Stimulated activated CD8-positive, alpha-beta memory T cell treated with anti-CD3 and anti-CD28 coated beads, Interleukin-7, amount 100 ng/mL, for 1 hour (primary cell): ENCODE measurements at places on chromosomes 2 and 18.

DNA sequence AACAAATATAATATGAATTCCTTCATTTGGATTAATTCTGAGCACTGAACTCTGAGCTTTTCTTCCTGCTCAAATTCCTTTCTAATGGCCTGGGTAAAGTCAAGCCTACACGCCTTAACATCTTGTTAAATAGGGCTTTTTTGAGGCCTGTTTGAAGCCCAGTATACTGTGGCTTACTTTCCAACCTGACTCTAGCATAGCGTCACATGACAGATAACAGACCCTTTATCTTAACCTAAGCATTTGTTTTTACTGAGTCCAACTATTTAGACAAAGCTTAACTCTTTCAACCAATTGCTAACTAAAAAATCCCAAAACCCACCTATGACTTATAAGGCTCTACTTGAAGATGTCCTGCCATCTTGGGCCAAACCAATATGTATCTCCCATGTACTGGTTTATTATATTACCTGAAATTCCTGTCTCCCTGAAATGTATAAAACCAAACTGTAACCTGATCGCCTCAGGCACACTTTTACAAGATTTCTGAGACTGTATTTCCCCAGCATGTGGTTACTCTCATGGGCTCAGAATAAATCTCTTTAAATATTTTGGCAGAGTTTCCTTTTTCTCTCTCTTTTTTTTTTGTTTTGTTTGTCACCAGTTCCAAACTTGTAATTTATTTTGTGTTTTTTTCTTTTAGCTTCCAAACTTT is 271.1 kb upstream of the VWC2L start:
- no peak for DNase-seq

- no peak for DNase-seq
Observed at GRCh38 chr2:108492364-108492763, 41.9 kb upstream of the LIMS1 start.

DNA sequence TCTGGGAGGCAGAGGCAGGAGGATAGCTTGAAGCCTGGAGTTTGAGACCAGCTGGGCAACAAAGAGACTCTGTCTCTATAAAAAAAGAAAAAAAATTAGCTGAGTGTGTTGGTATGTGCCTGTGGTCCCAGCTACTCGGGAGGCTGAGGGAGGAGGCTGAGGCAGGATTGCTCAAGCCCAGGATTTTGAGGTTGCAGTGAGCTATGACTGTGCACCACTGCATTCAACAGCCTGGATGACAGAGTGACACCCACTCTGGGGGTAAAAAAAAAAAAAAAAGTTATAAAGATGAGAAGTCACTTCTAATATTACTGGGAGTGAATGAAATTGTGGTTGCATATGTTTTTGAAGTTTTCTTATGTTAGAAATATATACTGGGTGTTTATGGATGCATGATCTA is 71.6 kb downstream of the C2orf74 start:
- DNase-seq: no peak

DNA sequence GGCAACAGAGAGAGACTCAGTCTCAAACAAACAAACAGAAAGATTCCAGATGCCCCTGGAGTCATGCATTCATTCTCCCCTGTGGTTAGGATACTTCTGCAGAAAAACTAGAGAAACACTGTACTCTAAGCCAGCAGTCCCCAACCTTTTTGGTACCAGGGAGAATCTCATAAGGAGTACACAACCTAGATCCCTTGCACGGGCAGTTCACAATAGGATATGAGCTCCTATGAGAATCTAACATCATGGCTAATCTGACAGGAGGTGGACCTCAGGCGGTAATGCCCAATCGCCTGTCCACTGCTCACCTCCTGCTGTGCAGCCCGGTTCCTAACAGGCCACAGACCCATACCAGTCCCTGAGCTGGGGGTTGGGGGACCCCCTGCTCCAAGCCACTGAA is 18.3 kb downstream of the PSME4 start:
- DNase-seq: no peak

DNA sequence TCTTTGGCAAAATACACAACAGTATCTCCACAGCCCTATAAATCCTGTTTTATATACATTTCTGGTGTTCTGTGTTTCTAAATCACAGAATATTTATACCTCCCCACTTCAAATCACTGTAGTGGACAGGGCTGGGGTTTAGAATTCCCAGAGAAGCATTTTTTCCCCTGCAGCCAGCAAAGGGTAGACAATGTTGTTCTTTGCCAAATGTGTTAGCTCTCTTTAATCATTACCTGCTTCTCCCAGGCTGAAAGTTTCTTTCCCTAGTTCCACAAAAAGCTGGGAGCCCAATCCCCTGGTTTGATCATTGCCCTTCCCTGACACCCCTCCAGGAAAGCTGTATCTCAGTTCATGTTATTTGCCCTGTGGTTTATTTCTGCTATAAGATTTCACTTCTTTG is 520.0 kb upstream of the SPHKAP start:
- no peak for DNase-seq

- DNase-seq: no peak
Observed at GRCh38 chr18:12393998-12394397, 13.7 kb upstream of the PRELID3A start.

- no peak for DNase-seq
Observed at GRCh38 chr18:44178476-44178875, 502.2 kb upstream of the SETBP1 start.

DNA sequence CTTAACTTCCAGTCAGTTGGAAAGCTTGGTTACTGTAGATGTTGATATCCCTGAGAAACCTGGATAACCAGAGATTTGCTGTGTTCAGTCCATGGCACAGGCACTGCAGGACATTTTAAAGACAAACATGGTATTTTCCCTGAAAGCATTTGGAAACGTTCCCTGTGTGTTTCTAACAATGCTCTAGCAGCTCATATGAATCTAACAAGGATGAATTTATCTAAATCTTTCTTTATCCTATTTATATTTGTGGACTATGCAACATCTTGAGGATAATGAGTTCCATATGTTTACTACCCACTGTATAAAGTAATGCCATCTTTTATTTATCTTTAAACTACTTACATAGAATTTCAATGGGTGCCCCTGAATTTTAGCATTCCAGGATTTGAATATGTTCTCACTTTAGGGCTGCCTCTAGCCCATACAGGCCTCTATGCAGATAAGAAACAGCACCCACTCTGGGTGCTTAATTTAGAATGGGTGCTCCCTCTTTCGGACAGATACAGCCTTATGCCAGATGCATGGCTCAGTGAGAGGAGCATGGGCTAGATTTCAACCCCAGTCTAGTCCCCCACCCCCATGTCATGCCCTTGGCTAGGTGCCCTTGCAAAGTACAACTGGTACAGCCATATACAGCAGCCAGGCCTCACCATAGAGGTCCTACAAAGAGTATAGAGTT is 50.6 kb upstream of the NEMP2 start:
- DNase-seq: no peak

- no peak for DNase-seq
Observed at GRCh38 chr2:168819829-168820489, 17.5 kb downstream of the NOSTRIN start.

GRCh38 chr2:135078417-135078816 is 26.3 kb downstream of the RAB3GAP1 start:
- DNase-seq: no peak

GRCh38 chr2:69827796-69828540 is 1.5 kb upstream of the GMCL1 start:
- DNase-seq: no peak

DNA sequence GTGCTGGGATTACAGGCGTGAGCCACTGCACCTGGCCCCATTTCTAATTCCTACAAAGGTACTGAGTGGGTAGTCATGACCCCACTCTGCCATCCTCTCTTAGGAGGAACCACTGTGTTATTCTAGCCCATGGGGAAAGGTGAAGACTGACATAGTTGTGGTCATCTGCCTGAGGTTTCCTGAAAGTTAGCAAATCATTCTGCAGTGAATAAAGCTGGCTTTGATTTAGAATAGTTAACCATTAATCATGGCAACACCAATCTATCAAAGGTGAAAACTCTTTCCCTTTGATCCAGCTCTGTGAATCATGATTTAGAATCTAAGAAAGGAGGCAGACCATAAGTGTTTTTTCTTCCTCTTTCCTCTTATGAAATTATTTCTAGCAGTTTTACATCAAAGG is 50.8 kb downstream of the SUMO1 start:
- no peak for DNase-seq

- DNase-seq: no peak
Observed at GRCh38 chr2:151175864-151176263, 85.8 kb downstream of the RBM43 start.

DNA sequence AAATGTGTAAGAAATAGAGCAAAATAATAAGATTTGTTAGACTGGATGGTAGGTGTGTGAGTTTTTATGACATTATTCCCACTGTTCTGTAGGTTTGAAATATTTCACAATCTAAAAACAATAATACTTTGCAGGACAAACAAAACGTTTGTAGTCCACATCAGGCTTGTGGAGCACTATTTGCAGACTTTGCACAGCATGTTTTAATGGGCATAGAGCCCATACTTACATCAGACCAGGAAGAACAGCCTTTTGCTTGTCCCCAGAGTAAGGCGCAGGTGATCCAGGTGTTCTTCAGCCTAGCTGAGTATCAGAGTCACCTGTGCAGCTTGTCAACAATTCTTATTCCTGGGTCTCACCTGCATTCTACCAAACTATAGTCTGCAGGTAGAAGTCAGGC is 9.1 kb upstream of the STK39 start:
- no peak for DNase-seq

GRCh38 chr2:223267160-223267951 is 215.4 kb downstream of the KCNE4 start:
- DNase-seq: no peak

DNA sequence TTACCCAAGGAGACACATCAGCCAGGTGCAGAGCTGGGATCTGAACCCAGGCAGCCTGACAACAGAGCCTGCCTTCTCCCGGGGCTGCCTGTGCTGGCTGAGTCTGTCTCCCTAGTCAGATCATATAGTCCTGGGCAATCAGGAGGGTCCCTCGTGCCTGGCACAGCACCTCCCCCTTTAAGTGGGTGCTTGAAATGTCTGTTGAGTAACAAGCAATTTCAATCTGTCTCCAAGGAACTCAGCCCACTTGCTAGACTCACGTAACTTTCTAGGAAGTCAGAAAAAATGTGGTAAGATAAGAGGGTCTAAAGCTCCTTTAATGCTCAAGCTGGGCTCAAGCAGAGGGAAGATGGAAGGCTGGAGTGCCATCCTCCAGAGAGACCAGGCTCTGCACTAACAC is 51.9 kb downstream of the REEP1 start:
- DNase-seq: no peak

DNA sequence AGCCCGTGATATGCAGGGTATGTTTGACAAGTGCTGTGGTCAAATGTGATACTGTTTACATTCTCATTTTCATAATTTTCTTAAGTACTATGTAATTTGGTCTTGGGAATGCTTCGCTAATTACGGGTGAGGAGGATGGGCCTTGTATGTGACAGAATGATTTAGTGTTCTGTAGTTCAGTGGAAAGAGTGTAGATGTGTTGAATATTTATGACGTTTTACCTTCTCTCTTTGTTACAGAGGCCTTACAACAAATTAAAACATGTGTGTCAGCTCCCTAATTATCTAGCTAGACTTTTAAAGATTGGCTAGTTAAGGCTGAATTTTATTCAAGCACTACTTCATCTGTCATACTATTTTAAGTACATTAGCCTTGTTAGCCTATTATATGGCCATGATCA is 10.6 kb upstream of the CHRNA1 start:
- DNase-seq: no peak

DNA sequence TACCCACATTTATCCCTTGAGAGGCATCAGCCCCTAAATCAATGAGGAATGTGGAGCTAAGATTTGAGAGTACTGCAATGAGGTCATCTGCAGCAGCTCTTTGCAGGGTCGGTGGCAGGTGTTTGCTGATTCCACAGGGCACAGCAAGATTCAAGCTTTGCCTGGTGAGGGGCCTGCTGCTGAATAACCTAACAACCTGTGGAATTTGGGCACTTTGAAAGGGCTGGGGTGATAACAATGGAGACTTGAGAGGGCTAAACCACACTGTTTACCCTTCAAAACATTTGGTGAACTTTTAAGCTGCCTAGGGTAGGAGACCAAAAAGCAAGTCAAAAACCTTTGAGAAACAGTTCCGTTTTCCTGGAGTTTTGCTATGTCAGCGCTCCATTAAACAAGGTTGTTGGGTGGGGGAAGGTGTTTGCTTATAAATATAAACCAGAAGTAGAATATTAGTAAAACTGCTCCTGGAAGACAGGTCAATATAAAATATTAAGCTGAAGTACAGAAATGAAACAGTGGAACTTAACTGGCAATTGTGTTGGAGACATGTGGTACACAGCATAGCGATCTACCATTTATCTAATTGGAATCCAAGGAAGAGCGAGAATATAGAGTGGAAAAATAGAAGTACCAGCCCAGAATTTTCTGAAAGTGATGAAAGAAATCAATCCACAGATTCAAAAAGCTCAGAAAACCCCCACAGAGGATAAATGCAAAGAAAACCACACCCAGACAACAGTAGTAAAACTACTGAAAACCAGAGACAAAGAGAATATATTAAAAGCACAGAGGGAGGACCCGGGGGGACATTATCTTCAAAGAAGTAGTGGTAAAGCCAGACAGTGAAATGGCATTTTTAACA is 15.7 kb downstream of the COPS8 start:
- DNase-seq: no peak

- DNase-seq: no peak
Observed at GRCh38 chr2:109337221-109337620, 208.2 kb downstream of the SH3RF3 start.

DNA sequence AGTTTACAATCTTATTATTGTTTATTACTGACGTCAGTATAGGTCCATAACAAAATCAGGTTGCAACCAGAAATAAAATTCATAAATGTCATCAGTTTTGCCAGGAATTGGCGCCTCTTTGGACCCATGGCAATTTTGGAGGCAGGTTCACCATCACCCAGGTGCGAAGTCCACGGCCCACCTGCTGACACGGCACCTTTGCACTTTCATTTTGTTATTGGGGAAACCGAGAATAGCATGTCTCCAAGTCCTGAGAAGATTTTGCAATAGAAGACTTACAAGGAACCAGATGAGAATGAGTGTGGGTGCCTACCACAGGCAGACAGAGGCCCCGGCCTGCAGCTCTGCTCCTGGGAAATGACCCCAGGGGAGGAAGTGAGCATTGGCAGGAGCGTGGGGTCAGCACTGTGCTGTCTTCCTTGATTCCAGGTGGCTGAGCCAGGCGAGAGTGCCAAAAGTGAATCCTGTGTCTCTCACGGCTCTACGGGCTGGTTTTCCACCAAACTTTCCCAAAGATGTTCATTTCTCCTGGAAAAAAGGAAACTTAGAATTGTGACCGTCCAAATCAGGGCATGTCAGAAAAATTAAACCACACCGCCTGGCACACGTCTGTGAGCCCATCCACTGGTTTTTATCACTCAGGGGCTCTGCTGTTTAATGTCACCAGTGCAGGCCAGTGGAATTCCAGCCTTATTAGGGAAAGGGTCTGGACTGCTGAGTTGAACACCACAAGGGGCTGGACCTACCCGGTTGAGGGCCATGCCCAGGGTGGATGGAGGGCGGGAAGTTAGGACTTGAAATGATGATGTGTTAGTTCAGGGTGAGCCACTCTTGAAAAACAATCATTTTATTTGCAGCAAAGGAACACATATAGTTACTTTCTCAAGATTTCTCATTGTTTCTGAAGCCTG is 96.5 kb downstream of the PTGR3 start:
- no peak for DNase-seq

GRCh38 chr2:201697899-201698298 is 545 bp downstream of the MPP4 start:
- no peak for DNase-seq
